Central memory CD8-positive, alpha-beta T cell (primary cell): ENCODE measurements at places on chromosomes 6 and 20.
A peak's percentile ranks its signal among the peaks of the same experiment; 100 is the strongest.

- DNase-seq, result no peak
These were observed 62.6 kb downstream of the FAM50B start for GRCh38 chr6:3911614-3912336.

DNA sequence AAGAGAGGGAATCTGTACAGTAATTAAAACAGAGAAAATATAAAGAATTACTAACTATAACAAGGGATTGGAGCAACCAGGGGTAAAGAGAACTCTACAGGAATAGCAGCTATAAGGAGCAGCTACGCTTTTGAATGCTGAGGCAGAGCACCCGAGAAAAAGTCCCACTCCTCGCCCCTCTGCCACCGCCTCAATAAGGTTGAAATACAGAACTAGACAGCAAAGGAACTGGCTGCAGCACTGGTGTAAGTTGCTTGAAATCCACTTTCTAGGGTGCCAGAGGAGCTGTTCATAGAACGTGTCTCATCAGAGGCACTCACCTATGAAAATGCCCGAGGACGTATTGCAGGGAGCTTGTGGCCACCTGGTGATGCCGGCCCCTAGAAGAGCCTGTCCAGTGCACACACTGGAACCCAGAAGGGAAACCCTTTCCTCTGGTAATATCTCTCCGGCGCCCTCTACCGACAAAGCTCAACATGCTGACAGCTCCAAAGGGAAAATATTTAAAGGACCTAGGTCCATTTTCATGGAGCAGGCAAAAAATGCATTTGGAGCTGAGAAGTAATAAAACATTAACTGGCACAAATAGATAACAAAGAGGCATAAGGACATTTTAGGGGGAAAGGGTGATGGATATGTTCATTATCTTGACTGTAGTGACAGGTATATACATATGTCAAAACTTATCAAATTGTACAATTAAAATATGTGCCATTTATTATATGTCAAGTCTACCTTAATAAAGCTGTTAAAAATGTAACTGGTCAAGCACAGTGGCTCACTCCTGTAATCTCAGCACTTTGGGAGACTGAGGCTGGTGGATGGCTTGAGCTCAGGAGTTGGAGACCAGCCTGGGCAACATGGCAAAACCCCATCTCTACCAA is 137.4 kb upstream of the HDAC2 start:
- no peak for DNase-seq

DNA sequence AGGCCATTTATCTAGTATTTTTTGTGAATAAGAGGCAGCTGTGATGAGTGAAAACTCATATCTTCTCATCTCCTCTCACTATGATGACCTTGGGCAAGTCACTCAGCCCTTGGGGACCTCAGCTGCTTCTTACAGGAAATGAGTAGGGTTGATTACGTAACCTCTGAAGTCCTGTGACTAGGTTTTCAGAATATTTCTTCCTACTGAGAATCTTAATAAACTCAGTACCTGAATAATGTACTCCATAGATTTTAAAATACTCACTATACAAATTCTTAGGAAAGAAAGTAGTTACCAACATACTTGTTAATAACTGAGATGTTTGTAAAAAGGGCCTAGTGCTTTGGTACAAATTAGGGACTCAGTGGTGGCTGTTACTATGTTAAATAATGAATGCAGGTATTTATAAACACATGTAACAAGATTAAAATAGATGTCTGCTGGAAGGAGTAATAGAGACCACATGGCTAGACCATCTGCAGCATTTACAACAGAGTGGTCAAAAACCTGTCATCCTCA is 60.9 kb downstream of the RPRD1B start:
- no peak for DNase-seq

GRCh38 chr6:152503546-152503945 is 133.6 kb downstream of the SYNE1 start:
- DNase-seq, result no peak

- no peak for DNase-seq
These were observed 9.0 kb upstream of the HDAC2 start for GRCh38 chr6:113979937-113980336.

- no peak for DNase-seq
These were observed 102.1 kb downstream of the TMEM170B start for GRCh38 chr6:11639376-11640235.

DNA sequence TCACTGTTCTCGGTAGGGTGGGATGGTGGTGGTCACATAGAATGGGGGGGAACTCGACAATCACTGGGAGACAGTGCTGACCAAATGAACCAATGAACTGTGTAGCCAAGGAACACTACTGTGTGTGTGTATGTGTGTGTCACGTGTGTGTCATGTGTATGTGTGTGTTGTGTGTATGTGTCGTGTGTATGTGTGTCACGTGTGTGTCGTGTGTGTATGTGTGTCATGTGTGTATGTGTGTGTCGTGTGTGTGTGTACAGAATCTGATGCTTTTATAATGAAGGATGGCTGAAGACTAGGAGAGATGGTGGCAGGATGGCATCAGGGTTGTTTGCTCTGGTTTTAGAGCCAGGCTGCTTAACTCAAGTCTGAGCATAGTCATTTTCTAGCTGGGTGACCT is 99.1 kb upstream of the DUSP22 start:
- DNase-seq, result no peak

- no peak for DNase-seq
These were observed 63.2 kb downstream of the SLC24A3 start for GRCh38 chr20:19275630-19276071.

DNA sequence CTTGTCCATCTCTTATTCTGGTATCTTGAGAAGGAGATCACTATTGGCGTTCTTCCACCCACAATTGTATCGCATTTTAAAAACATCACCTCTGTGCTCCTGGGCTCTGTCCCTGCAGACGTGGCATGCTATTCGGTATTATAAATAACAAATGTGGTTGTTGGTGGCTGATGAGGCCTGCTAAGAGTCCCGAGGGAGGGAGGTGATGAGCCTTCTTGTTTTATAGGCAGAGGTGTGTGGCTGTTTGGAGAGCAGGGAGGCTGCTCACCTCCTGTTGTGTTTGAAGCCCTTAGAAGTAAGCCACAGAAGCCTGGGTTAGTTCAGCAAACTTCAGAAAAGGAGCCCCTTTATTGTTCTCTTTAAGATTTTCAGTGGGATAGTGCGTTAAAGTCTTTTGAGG is 15.6 kb downstream of the MANBAL start:
- no peak for DNase-seq

- DNase-seq, result peak; percentile 52
These were observed 567 bp upstream of the SLC18B1 start for GRCh38 chr6:132798869-132799538.

GRCh38 chr6:37104824-37105147 is 65.2 kb upstream of the PIM1 start:
- no peak for DNase-seq

GRCh38 chr6:37489697-37490336 is 9.9 kb downstream of the CCDC167 start:
- peak; percentile 46 for DNase-seq

DNA sequence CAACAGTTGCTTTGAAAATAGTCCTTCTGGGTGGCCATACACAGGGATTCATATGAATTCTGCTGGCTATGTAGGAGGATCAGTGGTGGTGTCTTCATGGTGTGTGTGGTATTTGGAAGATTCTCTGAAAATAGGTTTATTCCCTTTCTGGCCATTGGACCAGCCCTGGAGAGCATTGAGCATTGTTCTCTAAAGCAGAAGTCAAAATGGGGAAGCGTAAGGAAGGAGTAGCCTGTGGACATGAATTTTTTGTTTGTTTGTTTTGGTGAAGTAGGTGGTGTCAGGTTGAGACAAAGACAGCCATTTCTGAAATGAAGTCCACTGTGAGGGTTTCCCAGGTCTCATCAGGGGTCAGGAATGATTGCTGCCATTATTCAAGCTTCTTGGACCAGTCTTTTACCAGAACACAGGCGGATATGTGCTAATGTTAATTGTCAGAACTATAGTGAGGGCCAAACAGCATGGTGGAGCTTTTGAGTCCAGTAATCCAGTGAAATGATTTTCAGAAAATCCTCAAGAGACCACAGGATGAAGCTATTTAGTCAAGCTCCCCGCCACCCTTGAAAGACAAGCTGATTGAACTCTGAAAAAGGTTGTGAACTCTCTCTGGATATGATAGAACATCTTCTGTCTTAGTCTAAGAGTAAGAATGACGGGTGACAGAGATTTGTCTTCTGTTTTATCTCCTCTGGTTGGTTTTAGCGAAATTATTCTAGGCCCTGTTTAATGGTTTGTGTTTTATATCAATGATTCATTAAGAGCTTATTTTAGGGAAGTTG is 60.0 kb downstream of the DNAH8 start:
- DNase-seq, result no peak

GRCh38 chr6:133991096-133991593 is 38.1 kb downstream of the TBPL1 start:
- DNase-seq, result no peak

GRCh38 chr6:37205175-37205996 is 35.4 kb downstream of the PIM1 start:
- no peak for DNase-seq

GRCh38 chr6:97591955-97592354 is 308.9 kb upstream of the MMS22L start:
- DNase-seq, result no peak

GRCh38 chr20:32365564-32365963 is 7.4 kb downstream of the ASXL1 start:
- DNase-seq, result no peak

- DNase-seq, result peak; percentile 35
These were observed 7.3 kb upstream of the SIRPG start for GRCh38 chr20:1664911-1665310.

DNA sequence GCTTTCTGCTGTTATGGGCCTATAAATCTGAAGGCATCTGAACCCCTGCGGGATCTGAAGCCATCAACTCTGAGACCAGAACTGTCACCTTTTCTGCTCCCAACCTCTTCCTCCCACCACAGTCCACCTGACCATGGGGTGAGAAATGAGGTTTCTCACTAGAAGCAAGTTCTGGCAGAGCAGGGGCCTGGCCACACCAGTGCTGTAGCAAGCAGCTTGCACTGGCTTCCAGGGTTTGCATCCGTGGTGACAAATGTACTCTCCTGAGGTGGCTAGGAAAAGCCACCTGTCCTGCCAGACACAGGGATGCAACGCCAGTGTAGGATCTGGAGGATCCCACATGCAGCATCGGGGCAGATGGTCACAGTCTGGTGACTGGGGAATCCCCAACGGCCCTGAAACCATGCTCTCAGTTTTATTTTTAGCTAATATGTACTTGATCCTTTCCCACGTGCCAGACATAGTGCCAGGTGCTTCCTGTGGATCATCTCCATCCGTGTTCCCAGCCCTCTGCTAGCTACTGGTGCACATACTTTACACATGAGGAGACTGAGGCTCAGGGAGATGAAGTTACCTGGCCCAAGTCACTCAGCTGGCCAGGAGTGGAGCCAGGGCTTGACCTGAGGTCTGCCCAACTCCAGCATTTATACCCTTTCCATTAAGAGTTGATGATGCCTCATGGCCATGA is 122.1 kb upstream of the SPACA1 start:
- peak; percentile 21 for DNase-seq

- no peak for DNase-seq
These were observed 3.5 kb downstream of the LATS1 start for GRCh38 chr6:149714442-149714841.
